Naive thymus-derived CD8-positive, alpha-beta T cell (primary cell): ENCODE measurements at places on chromosomes 4 and X. TPM values are rescaled to one million over a fixed set of nuclear protein-coding genes. Genes with fewer than 3 reads are reported as not detected.

GRCh38 chrX:56751071-56751470 lies 22.0 kb downstream of the NBDY start:
- H3K27me3 ChIP-seq = no peaks in the 10 kb centered on the region
- no peak for DNase-seq
- peaks cover 50% of the 10 kb centered on the region for H3K4me1 ChIP-seq
- no peak overlapping the region for H3K4me3 ChIP-seq
- H3K36me3 ChIP-seq = peaks cover 6% of the 10 kb centered on the region

DNA sequence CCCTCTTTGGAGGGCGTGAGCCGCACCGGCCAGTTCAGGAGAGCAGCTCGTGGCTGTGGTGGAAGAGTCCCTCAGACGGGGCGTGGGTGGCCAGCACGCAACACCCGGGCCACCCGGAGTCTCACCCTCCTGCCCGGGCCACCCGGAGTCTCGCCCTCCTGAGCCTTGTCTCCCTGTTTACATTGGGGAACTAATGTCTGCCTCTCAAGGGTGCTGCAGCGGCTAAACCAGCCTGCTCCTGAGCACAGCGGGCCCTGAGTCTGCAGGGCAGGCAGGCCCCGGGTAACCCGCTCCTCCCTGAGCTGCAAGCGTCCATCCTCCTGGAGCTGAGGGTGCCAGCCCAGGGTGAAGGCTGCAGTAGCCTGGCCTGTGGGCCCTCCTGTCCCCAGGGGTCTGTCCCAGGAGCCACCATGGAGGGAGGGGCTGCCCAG lies 3.0 kb downstream of the PDE6B start:
- no peaks in the 10 kb centered on the region for H3K36me3 ChIP-seq
- DNase-seq = no peak
- H3K27ac ChIP-seq = no peak overlapping the region

GRCh38 chrX:11768039-11768438 lies 10.0 kb downstream of the MSL3 start:
- H3K27ac ChIP-seq = peak overlapping the region; percentile 53
- peak overlapping the region; percentile 50 for H3K4me3 ChIP-seq
- H3K4me1 ChIP-seq = peaks cover 55% of the 10 kb centered on the region
- no peaks in the 10 kb centered on the region for H3K27me3 ChIP-seq
- no peak for DNase-seq

DNA sequence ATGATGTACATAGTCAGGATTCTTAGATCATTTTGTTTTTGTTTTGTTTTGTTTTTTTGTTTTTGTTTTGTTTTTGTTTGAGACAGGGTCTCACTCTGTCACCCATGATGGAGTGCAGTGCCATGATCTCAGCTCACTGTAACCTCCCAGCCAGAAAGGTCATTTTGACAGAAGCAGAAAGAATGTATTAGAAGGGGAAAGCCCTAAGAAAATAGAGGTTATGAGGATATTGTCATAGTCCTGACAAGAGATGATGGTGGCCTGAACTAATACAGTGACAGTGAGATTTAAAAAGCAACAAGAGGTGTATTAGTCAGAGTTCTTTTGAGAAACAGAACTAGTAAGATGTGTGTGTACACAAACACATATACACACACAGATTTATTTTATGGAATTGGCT lies 503.3 kb downstream of the RPA4 start:
- no peaks in the 10 kb centered on the region for H3K27me3 ChIP-seq
- H3K4me3 ChIP-seq = no peak overlapping the region
- no peak for DNase-seq
- no peaks in the 10 kb centered on the region for H3K4me1 ChIP-seq

- H3K36me3 ChIP-seq = no peaks in the 10 kb centered on the region
- peak; percentile 55 for DNase-seq
- no peaks in the 10 kb centered on the region for H3K27me3 ChIP-seq
- peaks cover 2% of the 10 kb centered on the region for H3K4me1 ChIP-seq
Observed at GRCh38 chrX:53441531-53442321, 7.6 kb upstream of the HSD17B10 start.

- H3K4me1 ChIP-seq = peaks cover 12% of the 10 kb centered on the region
- no peak overlapping the region for H3K27ac ChIP-seq
- no peaks in the 10 kb centered on the region for H3K36me3 ChIP-seq
- H3K27me3 ChIP-seq = no peaks in the 10 kb centered on the region
- H3K4me3 ChIP-seq = no peak overlapping the region
Observed at GRCh38 chr4:1596393-1596792, 87.7 kb downstream of the FAM53A start.

DNA sequence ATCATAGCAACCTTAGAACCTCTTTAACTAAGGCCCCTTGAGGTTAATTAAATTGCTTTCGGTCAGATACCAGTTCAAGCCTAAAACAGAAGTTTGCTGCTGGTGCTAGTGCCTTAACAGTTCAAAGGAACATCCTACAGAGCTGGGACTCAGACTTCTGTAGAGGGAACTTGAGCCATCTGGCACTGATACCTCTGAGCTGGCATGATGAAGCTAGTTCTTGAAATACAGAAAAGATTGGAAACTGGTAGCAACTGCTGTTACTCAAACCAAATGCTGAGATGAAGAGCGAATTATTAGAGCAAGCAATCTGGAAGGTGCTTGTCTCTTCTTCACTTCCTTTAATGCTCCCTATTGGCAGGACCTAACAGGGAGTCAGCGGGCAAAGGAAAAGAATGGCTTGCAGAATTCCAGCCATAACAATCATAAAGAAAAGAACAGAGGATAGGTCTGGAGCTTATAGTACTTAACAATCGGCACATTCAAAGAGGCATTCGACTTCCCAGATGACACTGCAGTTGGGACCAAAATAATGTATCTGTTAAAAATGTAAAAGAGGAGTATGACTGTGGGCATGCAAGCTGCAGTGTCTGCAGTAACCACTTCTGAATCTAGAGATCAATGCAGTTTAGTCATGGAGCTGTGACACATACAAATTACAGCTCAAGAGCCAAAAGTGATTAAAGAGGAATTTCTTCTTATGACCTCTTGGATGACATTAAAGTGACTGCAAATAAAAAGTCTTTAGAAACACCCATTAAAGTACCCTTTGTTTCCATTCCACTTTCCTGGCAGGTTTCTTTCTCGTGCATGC lies 298.9 kb downstream of the PDGFC start:
- H3K27ac ChIP-seq = no peak overlapping the region
- H3K27me3 ChIP-seq = no peaks in the 10 kb centered on the region
- no peaks in the 10 kb centered on the region for H3K36me3 ChIP-seq
- no peaks in the 10 kb centered on the region for H3K4me1 ChIP-seq
- H3K4me3 ChIP-seq = no peak overlapping the region

DNA sequence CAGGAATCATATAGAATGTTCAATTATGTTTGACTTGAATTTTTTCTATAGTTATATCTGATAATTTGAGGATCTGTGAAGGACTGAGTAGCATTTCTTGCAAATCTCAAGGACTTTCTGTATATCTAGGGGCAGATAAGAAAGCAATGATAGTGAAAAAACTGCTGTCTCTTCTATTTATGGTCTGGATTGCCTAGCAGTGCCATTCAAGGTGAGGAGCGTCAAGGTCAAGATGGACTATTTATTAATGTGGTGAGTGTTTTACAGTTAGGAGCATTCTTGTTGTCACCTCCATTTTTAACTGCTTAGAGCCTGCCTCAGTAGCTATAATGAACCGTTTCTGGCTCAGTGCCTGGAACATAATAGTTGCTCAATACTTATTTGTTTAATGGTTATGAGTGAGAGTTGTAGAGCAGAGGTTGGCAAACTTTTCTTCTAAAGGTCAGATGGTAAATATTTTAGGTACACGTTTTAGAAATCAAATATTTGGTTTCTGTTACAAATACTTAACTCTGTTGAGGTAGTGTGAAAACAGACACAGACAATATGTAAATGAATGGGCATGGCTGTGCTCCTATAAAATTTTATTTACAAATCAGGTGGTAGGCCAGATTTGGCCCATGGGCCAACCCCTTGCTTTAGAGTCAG lies 523.2 kb upstream of the IGFBP7 start:
- no peaks in the 10 kb centered on the region for H3K4me1 ChIP-seq
- H3K27me3 ChIP-seq = no peaks in the 10 kb centered on the region
- no peak for DNase-seq

DNA sequence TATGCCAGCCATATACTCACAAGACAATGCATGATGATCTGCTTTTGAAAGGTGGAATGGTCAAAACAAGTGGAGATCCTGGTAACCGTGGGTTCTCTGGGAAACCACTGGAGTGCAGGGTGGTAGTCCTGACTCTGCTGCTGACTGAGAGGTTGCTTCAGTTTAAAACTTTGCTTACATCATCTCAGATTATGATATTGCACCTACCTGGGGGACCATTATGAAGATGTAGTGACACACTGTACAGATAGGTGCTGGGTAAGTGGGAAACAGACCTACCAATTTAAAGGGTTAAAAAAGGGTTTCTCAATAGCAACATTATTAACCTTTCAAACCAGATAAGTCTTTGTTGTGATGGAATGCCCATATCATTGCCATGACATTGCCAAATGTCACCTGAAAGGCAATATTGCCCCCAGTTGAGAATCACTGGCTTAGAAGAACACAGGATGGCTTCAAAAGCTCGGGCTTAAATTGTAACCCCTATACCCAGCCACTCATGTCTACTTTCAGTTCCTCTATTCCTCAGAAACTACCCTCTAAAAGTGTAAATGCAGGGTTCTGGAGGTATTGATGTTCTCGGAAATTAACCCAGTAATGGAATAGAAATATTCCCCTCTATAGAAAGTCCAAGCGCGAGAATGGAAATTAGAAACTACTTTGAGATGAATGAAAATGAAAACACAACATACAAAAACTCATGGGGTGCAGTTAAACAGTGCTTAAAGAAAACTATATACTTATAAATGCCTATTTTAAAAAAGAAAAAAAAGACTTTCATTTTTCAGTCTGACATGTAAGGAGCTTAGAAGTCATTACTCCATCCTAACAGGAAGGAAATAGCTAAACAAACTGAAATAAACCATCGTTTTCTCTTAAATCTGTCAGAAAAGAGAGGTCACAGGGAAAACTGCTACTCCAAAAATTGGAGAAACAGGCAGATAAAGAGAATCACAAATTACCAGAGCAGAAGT lies 65.8 kb downstream of the ARHGEF6 start:
- no peak for DNase-seq
- peak overlapping the region; percentile 51 for H3K4me3 ChIP-seq
- H3K27ac ChIP-seq = peak overlapping the region; percentile 97

GRCh38 chr4:15786743-15787142 lies 8.6 kb downstream of the CD38 start:
- no peak for DNase-seq
- H3K27ac ChIP-seq = no peak overlapping the region
- no peak overlapping the region for H3K4me3 ChIP-seq
- no peaks in the 10 kb centered on the region for H3K27me3 ChIP-seq

DNA sequence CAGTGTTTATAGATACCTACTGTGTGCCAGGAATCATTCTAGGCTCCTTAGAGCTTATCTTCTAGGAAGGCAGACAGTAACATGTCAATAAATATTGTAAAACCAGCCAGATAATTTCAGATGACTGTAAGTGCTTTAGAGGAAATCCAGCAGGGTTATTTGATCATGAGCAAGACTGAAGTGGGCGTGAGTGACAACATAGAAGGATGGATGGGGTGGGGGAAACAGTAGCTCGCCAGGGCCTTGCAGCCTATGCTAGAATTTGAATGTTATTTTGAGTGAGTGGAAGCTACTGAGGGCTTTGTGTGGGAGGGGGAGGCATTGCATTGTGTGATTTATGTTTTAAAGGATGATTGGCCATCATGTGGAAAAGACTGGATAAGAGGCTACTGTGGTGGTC lies 6.7 kb downstream of the SRD5A3 start:
- H3K27me3 ChIP-seq = no peaks in the 10 kb centered on the region
- DNase-seq = no peak
- H3K4me1 ChIP-seq = peaks cover 4% of the 10 kb centered on the region
- H3K36me3 ChIP-seq = no peaks in the 10 kb centered on the region
- no peak overlapping the region for H3K4me3 ChIP-seq
- H3K27ac ChIP-seq = no peak overlapping the region

DNA sequence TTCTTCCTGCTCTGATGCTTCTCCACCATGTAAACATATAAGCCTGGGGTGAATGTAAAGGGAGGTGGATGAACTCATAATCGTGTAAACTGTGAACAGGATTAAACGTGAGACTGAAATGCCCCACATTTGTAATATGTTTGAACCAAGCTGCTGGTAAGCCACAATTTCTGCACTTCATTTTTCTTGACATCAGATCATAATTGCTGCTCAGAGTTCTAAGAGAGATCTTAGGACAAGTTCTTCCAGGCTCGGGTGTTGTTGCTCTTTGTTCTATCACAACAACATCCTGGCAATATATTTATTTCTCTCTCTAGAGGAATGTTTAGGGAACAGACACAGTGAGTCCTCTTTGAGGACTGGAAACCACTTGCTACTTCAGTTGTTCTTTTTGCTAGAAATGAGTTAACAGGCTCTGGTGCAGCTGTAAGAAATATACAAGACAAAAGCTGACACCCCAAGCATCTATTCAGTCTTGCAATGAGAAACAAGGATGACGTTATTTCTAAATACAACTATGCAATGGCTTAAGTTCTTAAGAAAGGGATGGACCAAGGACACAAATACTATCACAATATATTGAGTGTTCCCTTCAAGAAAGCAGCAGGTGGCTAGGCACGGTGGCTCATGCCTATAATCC lies 59.6 kb downstream of the LNX1 start:
- H3K27me3 ChIP-seq = peaks cover 25% of the 10 kb centered on the region
- H3K36me3 ChIP-seq = no peaks in the 10 kb centered on the region
- no peaks in the 10 kb centered on the region for H3K4me1 ChIP-seq

DNA sequence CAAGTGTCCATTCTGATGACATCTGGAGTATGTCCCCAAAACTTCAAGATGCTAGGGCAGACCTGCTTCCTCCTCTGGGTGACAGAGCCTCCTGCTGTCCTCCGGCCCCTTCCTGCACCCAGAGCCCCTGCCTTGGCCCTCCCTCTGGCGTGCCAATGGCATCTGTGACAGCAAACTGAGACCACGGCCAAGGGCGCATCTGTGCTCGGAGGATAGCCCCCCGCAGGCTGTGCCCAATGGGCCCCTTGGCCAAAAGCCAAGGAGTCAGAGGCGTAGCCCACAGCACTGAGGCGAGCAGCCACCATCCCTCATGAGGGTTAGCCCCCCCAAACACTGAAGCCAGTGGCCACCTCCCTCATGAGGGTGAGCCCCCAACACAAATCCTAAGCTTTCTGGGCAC lies 7.9 kb downstream of the LRPAP1 start:
- no peak for DNase-seq
- no peaks in the 10 kb centered on the region for H3K27me3 ChIP-seq
- H3K27ac ChIP-seq = no peak overlapping the region
- H3K4me3 ChIP-seq = no peak overlapping the region
- peaks cover 5% of the 10 kb centered on the region for H3K4me1 ChIP-seq

MAGEA3 gene
- not detected for total RNA-seq

ARAP2 gene
- total RNA-seq = 46.3 TPM

SULT1B1 gene
- total RNA-seq = 20.9 TPM

C4orf36 gene
- total RNA-seq = not detected

SPANXB1 gene
- total RNA-seq = not detected

PCYT1B gene
- total RNA-seq = not detected

AADAT gene
- not detected for total RNA-seq

HTN1 gene
- total RNA-seq = not detected

PAQR3 gene
- total RNA-seq = 12.9 TPM

CYSLTR1 gene
- total RNA-seq = 0.80 TPM

MAGEA9B gene
- total RNA-seq = not detected

PPBP gene
- not detected for total RNA-seq
